ENCODE measurements at places on chromosomes 1 and 21.
A peak's percentile ranks its signal among the peaks of the same experiment; 100 is the strongest.

DNA sequence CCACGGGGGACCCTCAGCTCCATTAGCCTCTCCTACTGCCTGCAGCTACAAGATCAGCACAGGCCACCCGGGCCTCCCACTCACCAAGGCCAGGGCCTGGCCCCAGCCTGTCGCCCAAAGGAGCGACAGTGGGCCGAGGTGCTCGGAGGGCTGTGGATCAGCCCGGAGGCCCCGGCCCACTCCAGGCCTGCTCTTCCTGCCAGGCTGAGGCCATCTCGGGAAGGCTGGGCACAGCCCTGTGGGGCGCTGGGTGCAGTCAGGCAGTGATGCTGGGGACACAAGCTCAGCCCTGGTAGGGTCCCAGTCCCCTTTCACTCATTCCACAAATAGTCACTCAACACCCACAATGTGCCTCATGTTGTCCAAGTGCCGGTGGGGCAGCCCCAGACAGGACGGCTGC is 58.8 kb downstream of the CASZ1 start:
- DNase-seq, result no peak

DNA sequence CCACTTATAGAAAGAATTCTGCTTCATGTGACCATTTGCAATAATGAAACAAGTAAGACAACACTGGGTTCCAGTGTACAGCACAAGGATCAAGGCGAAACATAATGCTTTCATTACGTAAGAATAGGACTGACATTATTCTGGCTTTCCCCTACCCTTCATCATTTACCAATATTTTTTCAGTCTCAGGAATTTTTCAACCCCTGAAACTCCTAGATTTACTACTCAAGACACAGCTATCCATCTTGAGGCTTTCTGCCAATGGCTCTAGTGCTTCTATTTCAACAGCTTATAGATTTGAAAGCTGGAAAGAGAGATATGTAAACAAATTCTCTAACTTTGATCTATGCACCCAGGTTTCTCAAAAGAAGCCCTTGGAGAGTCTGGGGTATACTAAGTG is 48.4 kb downstream of the WLS start:
- DNase-seq, result no peak

GRCh38 chr1:198883184-198883583 is 244.3 kb downstream of the PTPRC start:
- DNase-seq, result no peak

DNA sequence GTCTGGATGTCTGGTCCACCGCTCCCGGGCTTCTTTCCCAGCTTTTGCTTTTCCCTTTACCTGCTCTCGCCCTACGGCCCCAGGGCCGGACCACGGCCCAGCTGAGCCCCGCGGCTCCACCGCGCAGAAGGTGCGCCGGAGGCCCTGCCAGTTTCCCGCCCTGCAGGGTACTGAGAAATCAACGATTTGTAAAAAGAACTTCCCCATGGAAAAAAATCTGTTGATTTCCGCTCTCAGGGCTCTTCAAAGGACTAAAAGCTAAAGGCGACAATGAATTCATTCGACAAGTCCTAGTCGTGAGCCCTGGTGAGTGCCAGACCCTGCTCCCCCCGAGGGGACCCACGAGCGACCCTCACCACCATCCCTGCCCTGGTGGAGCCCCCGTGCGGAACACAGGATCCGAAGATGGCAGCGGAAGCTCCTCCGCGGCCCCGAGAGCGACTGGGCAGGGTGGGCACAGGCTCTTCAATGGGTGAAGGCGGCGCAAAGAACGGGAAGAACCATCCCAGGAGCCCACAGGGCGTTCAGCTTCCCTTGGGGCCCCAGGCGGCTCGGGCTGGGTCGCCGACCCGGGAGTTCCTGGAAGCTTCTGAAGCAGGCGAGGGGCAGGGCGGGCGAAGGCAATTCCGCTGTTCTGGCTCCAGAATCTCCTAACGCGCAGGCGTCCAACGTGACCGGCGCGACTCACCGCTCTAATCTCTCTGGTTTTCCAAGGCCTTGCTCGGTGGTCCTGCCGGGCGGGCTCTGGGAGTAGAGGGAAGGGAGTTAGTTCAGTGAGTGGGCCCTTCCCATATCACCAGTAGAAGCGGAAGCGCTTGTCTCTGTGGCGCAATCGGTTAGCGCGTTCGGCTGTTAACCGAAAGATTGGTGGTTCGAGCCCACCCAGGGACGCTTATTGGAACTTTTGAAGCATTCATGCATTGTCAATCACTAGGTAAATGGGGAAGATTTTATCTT is 6.6 kb upstream of the RNU1-2 start:
- DNase-seq, result peak; percentile 82

- DNase-seq, result peak; percentile 30
Observed at GRCh38 chr1:107139833-107140702, 771 bp upstream of the NTNG1 start.

DNA sequence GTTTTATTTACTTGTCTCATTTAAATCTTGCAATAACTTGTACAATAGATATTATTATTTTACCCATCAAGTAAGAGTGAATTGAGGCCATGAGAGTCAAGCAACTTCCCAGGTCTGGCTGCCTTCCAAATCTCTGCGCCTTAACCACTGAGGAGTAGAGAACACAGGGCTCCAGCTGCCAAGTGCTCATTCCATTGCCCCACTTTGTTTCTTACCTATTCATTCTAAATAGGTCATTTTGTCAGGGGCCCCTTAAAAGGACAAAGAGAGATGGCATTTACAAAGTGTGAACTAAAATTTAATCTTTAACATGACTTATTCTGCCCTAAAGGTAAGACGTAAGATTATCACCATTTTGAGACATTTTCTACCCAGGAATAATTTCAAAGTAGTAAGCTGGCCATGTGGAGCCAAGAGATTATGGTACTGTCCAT is 3.5 kb downstream of the PPP1R15B start:
- peak; percentile 45 for DNase-seq

GRCh38 chr1:219428651-219429050 is 184.3 kb downstream of the ZC3H11B start:
- no peak for DNase-seq

- DNase-seq, result no peak
Observed at GRCh38 chr1:24080131-24080530, 31.8 kb downstream of the MYOM3 start.

- no peak for DNase-seq
Observed at GRCh38 chr1:200048244-200048643, 20.7 kb downstream of the NR5A2 start.

DNA sequence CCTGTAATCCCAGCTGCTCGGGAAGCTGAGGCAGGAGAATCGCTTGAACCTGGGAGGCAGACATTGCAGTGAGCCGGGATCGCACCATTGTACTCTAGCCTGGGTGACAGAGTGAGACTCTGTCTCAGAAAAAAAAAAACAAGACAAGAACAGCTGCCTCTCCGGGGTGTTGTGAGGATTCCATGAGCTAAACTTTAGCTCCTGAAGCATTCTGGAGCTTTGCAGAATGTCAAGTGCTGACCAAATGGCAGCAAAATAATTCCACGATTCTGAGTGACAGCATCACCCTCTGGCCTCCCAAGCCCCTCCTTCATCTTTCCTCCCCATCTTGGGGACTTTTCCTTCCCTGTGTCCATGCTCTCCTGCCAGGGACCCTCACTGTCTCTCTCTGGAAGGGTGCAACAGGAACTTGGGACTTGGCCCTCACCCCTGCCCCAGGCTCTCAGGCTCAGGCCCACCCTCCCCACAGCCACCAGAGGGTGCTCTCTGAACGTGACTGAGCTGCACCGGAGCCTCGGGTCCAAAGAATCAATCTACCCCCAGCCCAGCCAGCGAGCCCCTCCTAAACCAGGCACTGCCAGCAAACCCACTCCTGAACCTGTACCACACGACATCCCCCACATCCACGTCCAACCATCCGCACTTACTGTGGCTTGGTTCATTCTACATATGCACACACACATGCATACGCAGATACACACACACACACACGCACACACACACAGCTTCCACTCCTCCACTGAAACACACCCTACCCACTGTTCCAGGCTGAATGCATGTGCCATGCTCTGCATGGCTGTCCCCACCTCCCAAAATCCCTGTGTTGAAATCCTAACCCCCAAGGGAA is 45.7 kb downstream of the ACOT7 start:
- no peak for DNase-seq

- DNase-seq, result no peak
Observed at GRCh38 chr21:16216288-16216962, 486.6 kb downstream of the USP25 start.

DNA sequence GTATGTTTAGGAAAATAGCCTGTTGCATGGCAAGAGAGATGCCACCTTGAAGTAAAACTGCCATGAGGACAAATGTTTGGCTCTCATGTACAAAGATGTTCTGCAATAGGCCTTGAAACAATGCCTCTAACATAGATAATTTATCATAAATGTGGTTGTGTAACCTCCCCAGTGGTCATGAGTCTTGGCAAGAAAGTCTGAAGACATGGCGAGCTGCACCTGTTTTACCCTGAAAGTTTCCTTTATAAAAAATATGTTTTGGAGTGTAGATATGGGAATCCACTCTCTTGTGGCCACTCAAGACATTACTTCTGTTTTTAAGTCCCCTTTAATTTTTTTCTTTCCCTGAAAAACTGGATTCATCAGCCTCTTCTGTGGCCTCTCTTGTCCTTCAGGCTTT is 2217.1 kb downstream of the NCAM2 start:
- DNase-seq, result no peak

- no peak for DNase-seq
Observed at GRCh38 chr1:6128276-6129081, 51.6 kb downstream of the CHD5 start.

DNA sequence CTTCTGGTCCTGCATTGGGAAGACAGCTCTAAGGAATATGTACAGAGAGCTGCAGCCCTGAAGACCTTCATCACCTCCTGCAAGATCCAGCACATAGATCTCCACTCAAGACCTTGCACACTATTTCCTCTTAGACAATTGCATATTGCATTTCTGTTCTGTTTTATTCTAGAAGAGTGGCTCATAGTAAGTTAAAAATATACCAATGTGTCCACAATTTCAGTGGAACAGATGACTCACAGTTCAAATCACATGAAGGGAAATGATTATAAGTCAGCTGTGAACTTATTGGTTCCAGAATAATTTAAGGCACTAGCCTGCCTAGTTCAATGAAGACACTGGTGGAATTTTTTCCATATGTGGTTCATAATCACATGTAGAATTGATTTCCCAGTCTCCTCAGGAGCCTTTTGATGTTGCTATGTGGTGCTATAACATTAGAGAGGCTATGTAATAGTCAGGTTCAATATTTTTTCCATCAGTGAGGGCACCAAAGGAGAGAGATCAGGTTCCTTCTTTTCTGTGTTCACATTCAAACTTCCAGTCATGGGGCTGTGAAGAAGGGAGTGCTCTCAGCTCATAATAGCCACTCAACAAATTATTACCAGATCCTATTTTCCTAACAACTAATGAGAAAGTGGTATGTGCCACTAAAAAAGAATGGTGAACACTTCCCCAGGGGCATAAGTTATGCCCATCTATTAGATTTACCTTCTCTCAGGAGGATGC is 9.8 kb upstream of the AK5 start:
- no peak for DNase-seq

GRCh38 chr1:9233241-9233941 is 1.2 kb upstream of the H6PD start:
- DNase-seq, result no peak

GRCh38 chr1:204623894-204624361 is 61.6 kb downstream of the LRRN2 start:
- no peak for DNase-seq

DNA sequence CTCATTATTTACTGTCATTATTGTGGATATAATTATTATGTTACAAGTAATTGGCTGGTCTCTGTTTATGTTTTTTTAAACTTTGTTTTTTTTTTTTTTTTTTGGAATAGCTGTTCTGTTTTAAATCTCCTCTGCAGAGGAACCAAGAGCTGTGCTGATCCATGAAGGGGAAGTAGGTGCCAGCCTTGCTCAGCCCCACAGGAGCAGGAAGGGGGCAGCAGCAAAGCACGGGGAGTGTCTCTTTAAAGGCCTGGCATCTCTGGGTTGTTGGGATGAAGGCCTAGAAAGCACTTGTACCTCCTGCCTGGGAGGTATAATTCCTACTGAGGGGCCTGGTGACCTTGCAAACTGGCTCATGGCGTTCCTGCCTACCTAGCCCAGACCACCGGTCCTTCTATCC is 2.5 kb upstream of the GRHL3 start:
- DNase-seq, result no peak

DNA sequence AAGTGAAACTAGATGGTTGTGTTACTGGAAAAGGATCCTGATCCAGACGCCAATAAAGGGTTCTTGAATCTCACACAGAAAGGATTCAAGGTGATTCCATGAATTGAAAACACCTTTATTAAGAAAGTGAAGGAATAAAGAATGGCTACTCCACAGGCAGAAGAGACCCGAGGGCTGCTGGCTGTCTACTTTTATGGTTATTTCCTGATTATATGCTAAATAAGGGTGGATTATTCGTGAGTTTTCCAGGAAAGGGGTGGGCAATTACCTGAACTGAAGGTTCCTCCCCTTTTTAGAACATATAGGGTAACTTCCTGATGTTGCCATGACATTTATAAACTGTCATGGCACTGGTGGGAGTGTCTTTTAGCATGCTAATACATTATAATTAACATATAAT is 50.9 kb upstream of the WARS2 start:
- DNase-seq, result no peak

- DNase-seq, result no peak
Observed at GRCh38 chr21:44647222-44647552, 973 bp downstream of the KRTAP10-11 start.

DNA sequence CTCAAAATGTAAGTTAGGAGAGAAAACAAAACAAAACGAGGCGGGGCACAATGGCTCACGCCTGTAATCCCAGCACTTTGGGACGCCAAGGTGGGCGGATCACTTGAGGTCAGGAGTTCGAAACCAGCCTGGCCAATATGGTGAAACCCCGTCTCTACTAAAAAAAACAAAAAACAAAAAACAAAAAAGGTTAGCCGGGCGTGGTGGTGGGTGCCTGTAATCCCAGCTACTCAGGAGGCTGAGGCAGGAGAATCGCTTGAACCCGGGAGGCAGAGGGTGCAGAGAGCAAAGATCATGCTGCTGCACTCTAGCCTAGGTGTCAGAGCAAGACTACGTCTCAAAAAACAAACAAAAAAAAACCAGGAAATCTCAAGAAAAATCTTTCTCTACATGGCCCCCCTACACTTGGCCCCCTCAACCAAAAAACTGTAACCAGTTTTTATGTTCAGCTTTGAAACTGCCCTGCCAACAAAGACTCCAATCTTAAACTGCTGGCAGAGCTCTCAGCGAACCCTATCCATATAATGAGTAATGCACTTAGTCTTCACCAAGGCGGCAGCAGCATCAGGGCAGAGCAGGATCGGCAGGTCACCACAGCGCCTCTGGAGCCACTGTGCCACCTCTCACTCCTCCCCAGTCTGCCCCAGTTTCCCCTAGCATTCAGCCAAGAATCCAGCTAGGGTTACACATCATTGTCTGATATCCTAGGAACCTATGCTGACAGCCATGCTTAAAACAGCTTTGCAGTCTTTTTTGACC is 71.7 kb downstream of the JAK1 start:
- DNase-seq, result no peak

- no peak for DNase-seq
Observed at GRCh38 chr1:217747156-217747769, 116.1 kb downstream of the SPATA17 start.

DNA sequence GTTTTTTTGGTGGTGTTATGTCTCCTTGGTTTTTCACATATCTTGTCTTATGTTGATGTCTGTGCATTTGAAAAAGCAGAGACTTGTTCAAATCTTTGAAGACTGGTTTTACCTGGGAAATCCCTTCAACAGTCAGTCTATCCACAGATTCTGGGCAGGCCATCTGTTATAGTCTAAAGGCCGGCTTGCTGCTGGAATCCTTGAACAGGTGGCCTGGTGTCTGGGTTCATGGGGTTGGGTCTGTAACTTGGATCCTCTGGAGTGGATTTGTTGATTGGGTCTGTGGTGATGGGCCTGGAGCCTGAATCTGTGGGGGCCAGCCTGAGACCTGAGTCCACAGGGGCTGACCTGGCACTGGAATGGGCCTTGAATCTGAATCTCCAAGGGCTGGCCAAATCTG is 12.2 kb downstream of the LORICRIN start:
- DNase-seq, result no peak

Measured in caudate nucleus (tissue), 63 donors.